ENCODE measurements at places on chromosomes 11 and 22.

- no peak for DNase-seq
These were observed 256.3 kb downstream of the BRD1 start for GRCh38 chr22:49571326-49571725.

- DNase-seq: no peak
These were observed 8.1 kb downstream of the POU2AF2 start for GRCh38 chr11:111253630-111254029.

DNA sequence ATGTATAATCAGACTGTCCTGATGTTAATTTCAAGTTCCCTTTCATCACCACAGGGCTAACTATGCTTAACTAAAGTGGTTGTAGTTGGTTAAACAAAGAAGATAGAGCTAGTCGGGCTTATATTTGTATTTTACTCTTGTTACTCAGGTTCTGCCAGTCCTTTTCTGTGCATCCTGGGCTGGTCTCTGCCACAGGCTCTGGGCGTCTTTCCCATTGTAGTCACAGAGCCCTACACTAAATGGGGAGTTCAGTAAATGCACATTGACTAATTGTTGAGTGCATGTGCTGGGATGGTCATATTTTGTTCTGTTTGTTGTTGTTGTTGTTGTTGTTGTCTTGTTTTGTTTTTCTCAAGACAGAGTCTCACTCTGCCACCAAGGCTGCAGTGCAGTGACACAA lies 125.4 kb upstream of the PGR start:
- DNase-seq: no peak

DNA sequence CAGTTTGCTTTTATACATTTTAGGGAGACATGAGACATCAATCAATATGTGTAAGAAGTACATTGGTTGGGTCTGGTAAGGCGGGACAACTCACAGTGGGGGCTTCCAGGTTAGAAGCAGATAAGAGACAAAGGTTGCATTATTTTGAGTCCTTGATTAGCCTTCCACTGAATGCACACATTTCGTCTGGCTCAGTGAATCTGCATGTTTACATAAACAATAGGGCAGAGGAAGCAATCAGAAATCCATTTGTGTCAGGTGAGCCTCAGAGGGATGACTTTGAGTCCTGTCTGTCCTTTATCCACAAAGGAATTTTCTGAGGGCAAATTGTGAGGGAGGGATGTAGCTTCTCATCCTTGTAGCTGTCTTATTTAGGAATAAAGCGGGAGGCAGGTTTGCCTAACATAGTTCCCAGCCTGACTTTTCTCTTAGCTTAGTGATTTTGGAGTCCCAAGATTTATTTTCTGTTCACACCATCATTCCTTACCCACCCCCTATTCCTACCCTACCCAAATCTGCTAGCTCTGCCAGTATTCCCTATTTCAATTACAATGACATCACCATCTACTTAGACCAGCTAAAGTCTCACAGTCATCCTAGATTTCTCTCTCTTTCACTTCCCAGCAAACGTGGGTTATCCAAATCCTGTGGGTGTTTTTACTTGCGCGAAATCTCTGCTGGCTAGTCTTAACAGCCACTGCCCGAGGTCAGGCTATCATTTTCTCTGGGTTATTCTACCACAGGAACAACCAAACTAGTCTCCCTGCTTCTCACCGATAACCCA lies 2.9 kb downstream of the SC5D start:
- no peak for DNase-seq

- DNase-seq: peak; percentile 74
These were observed 13.1 kb upstream of the LYVE1 start for GRCh38 chr11:10581481-10582019.

- DNase-seq: no peak
These were observed 13.5 kb upstream of the VSIG10L2 start for GRCh38 chr11:125932301-125932700.

DNA sequence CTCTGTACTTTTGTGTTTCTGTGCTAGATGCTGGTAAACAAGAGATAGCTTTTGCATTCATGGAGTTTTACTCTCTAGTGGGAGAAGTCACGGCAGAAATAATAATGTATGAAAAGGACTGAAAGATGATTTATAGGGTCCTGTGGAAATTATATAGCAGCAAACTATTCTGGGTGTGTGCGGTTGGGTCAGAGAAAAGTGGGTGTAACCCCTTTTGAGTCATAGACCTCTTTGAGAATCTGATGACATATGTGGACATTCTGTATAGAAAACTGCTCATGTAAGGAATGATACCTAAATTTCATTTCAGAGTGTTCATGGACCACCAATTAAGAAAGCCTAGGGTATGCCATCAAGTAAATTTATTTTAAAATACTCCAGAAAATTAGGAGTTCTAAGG lies 54.4 kb downstream of the TMEM135 start:
- peak; percentile 39 for DNase-seq

GRCh38 chr11:1343391-1344055 lies 34.1 kb upstream of the TOLLIP start:
- no peak for DNase-seq

GRCh38 chr11:124170801-124171586 lies 12.2 kb upstream of the OR10D3 start:
- no peak for DNase-seq

DNA sequence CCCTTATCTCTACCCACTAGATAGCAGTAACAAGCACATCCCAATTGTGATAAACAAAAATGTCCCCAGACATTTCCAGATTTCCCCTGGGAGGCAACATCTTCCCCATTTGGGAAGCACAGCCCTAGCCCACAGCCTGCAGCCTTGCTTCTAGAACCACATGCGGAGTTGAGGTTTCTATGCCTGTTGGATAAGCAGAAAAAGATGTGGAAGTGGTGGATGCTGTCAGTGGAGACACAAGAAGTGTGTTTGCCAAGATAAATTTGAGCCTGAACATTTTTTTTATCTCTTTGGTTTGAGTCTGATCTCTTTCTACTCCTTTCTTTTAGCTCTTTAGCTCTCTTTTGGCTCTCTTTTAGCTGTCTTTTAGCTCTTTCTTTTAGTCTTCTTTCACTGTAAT lies 884.5 kb downstream of the NTM start:
- no peak for DNase-seq

GRCh38 chr22:19181786-19182471 lies 3.4 kb upstream of the SLC25A1 start:
- no peak for DNase-seq

DNA sequence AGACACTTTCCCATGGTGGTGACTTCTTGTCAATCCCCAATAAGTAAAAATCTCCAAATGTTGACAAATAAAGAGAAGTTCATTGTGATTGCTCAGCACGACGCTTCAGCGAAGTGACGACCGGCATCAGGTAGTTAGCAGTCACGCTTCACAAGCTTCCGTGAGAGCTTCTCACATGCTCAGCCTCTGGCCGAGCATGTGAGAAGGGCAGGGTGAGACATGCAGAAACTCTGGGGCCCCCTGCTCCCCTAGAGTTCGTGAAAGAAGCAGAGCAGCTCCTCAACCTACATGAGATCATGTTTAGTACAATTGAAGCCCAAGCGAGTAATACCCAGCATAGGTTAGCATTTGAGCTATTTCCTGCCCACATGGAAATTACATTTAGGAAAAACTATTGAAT lies 4.4 kb upstream of the C11orf16 start:
- no peak for DNase-seq

DNA sequence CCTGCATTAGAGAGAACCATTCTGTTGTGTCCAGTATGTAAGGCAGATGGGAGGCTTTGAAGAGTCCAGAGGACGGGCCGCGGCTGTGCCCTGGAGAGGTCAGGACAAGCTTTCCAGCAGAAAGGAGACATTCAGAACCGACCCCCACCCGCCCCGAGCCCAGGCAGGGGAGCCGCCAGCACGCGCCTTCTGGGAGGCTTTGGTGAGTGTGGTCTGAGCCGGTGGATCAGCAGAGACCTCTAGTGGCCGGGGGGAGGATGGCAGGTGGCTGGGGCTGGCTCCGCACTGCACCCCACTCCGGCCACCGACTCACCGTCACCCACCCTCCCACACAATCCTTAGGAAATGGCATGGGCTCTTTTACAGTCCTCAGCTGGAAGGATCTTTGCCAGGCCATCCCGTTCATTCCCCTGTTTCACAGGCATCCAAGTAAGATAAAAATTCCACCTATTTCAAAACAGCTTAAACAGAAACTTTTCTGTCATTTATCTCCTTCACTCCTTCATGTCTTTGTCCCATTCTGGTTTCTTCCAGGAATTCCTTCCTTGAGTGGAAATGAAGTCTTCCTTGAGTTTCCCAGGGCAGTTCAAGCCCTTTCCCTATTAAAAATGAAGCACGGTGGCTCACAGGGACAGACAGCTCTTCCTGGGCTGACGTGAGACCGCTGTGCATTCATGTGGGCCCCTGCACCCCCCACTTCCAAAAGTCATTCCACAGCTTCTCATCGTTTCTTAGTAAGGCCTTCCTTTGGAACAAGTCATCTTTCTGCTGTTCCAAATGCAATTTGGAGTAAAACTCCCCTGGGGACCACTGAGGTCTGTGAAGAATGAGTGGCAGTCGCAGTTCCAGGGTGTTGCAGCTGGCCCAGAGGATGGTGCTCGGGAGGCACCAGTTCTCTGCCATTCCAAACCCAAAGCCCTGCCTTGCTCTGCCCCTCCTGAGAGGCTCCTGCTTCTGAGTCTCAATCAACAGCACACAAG lies 91.0 kb downstream of the FEZ1 start:
- peak; percentile 52 for DNase-seq

DNA sequence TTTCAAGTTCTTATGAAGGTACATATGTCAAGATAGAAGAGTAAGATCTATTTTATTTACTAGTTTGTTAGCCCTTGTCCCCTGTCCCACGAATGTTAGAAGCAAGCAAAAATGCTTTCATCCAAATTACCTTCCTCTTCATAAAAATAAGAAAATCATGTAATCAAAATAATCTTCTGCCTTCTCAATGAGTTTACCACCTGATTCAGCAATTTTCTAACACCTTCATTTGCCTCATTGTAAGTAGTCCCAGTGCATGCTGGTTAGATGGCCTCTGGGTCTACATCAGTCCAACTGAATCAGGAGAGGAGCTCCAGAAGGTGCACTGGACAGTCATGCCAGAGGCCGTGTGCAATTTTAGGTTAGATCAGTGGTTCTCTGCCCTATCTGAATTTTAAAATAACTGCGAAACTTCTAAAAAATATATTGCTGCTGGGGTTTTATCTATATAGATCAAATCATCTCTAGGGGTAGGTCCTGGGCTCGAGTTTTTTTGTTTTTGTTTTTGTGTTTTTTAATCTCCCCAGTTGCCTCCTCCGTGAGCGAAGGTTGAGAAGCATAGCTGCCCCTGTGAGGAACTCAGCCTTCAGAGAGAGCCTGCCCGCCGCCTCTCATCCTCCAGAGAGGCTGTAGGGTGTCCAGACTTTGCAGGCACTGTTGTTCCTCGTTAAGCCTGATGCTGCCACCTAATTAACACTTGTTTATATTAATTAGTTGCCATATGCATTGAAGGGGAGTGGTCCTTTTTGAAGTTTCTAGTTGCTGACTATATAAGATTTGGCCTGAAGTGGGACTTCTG lies 32.2 kb downstream of the C22orf31 start:
- DNase-seq: no peak

GRCh38 chr11:100632941-100633452 lies 54.1 kb upstream of the ARHGAP42 start:
- peak; percentile 10 for DNase-seq

- DNase-seq: peak; percentile 11
These were observed 33.8 kb downstream of the NEAT1 start for GRCh38 chr11:65456418-65456817.

DNA sequence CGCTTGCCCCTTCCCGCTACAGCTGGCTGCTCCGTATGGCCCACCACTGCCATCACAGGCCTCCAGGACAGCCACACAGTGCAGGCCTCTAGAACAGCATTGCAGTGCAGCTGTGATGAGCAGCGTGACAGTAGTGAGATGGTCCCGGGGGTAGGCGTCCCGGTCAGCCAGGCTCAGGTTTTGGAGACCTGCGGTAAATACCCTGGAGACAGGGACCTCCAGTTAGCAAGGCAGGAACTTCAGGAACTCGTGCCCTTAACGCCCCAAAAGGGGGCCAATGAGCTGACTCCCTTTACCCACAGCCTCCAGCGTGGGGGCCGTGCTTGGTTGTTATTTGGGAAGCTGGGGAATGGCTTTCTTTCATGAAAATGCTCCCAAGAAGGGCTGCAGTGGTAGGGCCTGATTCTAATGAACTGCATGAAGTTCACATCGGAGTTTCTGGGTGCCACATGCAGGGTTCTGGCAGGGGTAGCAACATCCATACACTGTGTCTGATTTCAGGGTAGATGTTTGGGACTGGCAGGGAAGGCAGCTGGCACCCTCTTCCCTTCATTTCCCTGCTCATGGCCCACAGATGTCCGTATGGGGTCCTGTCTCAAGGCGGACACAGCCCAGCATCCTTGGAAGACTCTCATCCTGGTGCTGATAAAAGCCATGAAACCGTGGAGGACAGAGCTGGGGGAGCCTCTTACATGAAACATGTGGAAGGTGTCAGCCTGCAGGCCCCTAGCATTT lies 440.5 kb downstream of the TBC1D22A start:
- no peak for DNase-seq

DNA sequence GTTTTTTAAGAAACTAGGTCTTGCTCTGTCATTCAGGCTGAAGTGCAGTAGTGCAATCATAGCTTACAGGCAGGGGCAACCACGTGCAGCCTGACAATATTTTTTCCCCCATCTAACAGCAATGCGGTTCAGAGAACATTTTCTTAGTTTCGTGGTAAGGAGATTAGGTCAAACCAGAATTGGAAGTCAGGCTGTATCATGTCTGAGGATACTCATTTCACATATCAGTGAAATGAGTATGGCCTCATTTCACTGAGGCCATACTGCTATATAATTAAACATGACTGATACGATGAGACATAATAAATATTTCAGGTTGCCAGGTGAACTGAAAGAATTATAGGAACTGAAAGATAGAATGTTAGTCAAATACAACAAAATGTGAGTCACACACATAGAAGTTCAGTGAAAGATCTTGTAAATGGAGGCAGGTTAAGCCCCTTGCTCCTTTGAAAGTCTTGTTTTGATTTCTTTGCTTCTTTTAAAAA lies 32.5 kb upstream of the IZUMO1R start:
- DNase-seq: no peak

DNA sequence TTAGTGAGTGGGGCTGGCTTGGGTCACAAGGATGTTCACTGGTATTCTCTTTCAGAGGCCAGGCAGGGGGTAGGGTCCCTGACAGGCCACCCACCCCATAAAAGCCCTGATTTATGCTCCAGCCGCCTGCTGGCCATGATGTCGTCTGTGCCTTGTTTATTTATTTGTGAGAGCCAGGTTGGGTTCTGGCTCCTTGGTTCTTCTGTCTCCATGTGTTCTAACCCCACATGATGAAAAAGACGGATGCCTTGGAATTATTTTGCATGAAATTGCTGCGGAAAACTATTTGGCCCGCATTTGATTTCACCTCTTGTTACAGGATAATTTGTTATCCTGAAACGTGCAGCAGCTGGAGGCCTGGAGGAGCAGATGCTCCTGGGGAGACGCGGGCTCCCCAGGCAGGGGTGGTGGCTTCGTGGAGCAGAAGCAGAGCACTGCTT lies 46.3 kb upstream of the WNT11 start:
- DNase-seq: no peak

- DNase-seq: peak; percentile 22
These were observed 498 bp downstream of the C2CD2L start for GRCh38 chr11:119107538-119108145.

DNA sequence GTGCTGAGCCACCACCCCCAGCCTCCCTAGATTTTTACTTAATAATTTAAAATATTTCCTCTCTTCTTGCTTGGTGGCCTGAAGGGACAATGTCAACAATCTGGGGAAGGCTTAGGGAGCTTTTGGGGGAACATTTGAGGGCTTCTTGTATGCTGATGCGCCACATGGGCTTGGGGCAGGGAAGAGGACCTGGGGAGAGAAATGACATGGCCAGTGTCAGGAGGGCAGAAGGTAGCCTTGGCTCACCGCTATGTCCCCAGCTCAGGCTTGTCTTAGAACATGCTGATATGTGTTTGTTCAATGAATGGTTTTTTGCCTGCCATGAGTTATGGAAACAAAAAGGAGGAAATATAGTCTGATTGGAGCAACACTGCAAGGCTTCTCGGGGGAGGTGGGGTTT lies 51.6 kb downstream of the ST14 start:
- no peak for DNase-seq

Measured in ELR (cell line).